ENCODE measurements at places on chromosomes 2 and 18. TPM values are rescaled to one million over a fixed set of nuclear protein-coding genes. Genes with fewer than 3 reads are reported as not detected.

SALL3 gene
- polyA plus RNA-seq = not detected

SERPINB12 gene
- not detected for polyA plus RNA-seq

TTR gene
- not detected for polyA plus RNA-seq

IRS1 gene
- 36.6 TPM for polyA plus RNA-seq

SERPINB7 gene
- 23.1 TPM for polyA plus RNA-seq

- no peak for DNase-seq
These were observed 4.7 kb upstream of the CFAP65 start for GRCh38 chr2:219045937-219046550.

DNA sequence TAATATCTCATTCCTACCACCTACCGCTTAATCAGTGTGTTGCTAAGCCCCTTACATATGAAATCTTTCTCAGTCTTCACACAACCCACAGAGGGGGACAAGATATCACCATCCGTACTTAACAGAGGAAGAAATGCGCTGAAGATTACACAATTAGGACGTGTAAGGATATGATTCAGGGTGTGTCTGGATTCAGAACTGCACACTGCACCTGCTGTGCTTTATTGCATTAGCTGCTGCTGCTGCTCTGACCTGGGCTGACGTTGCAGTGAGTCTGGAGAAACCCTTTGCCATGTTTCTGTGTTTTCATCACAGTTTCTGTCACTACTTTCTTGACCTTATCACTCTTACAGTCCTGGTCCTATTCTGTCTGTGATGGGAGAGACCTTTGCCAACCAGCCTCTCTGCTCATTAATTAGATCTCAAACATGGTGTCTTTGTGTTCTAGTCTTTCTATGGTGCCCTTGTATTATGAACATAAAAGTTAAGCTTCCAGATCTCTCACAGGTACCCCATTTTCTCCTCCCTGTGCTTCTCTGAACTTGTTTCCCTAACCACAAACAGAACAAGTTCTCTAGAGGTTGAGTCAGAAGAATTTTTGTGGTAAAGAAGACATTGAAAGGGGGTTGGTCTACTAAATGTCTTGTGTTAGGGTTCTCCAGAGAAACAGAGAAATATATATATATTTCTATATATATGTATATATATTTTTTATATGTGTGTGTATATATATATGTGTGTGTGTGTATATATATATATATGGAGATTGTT is 92.9 kb upstream of the CYP1B1 start:
- no peak for DNase-seq

GRCh38 chr2:167733747-167734146 is 513.6 kb downstream of the STK39 start:
- DNase-seq = no peak

DNA sequence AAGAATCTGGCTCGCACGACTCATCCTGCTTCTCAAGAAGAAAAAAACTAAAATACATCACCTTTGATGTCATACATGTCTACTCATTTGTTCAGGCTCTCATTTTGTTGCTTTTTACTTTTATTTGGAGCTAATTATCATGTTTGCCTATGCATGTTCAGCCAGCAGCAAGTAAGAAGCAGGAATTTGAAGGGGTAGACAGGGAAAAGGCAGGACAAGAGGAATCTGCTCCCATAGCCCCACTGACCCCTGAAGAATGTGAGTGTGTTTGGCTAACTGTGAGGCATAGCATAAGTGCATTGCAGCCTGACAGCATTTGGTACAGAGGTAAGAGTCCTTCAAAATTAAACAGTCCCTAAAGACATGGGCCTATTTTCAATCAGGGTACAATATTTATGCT is 72.7 kb downstream of the NYAP2 start:
- no peak for DNase-seq

GRCh38 chr2:219253753-219254589 is at the start of gene TUBA4A:
TUBA4A (minus strand) TSS chr2:219253918; CDS start chr2:219253858, 60 bp downstream.
- DNase-seq = no peak

- no peak for DNase-seq
These were observed 73.4 kb upstream of the SMAD7 start for GRCh38 chr18:49023938-49024803.

DNA sequence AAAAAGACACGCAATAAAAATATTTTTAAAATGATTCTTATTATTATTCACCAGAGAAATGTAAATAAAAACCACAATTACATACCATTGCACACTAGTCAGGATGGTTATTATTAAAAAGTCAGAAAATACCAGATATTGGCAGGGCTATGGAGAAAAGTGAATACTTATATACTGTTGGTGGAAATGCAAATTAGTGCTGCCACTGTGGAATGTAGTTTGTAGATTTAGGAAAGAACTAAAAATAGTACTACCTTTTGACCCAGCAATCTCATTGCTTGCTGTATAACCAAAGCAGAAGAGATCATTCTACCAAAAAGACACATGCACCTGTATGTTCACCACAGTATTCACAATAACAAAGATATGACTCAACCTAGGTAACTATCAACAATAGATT is 1237.3 kb upstream of the FAM98A start:
- no peak for DNase-seq

- DNase-seq = no peak
These were observed 25.2 kb downstream of the CASP8 start for GRCh38 chr2:201285499-201285898.

All from AG04450 (cell line).